ENCODE measurements at places on chromosomes 13 and 19.

DNA sequence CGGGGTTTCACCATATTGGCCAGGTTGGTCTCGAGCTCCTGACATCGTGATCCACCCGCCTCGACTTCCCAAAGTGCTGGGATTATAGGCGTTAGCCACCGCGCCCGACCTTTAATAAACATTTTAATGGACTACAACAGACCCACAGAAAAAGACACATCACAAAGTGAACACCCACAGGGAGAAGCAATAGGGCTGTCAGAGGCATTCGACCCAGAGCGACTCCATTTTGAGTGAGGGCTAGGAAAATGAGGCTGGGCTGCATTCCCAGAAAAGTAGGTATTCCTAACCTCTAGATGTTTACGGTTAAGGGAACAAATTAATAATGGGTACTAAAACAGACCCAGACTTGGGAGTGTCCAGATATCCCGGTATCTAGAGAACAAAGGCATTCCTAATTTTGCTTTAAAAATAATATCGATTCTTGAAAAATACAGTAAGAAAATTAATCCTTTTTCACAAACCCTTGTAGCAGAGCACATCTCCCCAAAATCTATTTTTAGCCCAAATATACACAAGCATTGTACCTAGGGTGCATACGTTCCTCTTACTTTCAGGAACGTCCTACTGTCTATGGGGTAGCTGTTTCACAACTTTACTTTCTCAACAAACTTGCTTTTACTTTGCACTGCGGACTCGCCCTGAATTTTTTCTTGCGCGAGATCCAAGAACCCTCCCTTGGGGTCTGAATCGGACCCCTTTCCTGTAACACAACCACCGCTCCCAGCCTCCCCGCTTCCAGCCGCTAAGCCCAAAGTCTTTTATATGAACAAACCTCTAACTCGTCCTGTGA, 811 bp upstream of the ZNF8 start:
- no peak for DNase-seq

DNA sequence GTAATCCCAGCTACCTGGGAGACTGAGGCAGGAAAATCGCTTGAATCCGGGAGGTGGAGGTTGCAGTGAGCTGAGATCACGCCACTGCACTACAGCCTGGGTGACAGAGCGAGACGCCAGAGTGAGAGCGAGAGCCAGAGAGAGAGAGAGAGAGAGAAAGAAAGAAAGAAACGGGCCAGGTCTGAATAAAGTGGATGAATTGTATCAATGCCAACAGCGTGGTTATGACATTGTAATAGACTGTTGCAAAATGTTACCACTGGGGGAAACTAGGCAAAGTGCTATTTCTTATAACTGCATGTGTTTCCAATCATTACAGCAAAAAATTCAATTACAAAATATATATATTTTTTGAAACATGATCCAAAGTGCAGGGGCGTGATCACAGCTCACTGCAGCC, 11.8 kb upstream of the BTBD2 start:
- no peak for DNase-seq

DNA sequence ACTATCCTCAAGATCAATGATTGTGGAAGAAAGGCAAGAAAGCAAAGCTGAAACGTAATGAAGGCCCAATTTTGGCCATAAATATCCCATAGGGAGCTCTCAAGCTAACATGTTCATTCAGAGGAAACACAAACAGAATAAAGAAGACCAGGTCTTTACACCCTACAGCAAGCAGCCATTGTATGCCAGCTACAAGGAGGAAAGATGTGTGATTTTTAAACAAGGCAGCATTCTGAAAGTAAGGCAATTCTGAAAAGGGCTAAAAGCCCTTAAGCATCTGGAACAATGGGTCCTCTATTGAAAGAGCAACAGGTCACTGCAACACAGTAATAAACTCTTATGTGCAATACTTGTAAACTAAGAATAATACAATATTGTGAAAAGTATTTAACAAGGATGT, 1002.4 kb downstream of the SLITRK1 start:
- DNase-seq, result peak; percentile 43

DNA sequence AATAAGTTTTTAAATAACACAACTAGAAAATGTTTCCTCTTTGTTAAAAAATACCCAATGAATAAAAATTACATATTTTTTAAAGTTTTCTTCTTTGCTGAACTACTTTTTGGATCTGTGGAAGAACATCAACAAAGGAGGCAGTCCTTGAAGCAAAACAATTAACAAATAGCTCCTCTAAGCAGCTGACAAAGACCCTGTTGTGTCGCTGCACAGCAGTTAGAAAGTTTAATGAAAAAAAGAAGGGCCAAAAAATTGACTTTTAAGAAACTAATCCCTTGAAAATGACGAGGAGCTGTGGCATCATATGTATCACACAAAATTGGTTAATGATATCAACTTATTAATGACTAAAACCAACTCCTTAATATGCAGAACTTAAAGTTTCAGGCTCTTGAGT, 72.1 kb downstream of the SLITRK1 start:
- no peak for DNase-seq

GRCh38 chr13:73171926-73172325, 113.1 kb downstream of the KLF5 start:
- DNase-seq, result no peak

DNA sequence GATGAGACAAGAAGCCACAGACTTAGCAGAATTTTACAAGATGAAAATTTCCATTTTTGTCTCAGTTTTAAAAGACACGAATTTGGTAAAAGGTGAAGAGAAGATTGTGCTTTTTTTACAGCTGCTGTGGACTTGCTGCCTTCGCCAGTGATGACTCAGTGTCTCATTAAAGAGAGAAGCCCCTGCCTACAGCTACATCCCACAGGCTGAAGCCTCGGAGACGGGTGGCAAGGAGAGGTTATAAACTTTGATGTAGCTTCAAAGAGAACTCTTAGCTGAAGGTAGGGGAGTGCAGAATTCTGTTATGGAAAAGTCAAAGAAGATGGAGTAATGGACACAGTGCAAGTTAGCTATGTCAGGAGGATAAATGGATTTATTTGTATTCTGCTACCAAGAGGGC, 683.4 kb upstream of the ARGLU1 start:
- DNase-seq, result no peak

GRCh38 chr13:73754727-73755292, 379.4 kb downstream of the KLF12 start:
- peak; percentile 43 for DNase-seq

- no peak for DNase-seq
These were observed 25.7 kb upstream of the CCNE1 start for GRCh38 chr19:29785955-29786589.

DNA sequence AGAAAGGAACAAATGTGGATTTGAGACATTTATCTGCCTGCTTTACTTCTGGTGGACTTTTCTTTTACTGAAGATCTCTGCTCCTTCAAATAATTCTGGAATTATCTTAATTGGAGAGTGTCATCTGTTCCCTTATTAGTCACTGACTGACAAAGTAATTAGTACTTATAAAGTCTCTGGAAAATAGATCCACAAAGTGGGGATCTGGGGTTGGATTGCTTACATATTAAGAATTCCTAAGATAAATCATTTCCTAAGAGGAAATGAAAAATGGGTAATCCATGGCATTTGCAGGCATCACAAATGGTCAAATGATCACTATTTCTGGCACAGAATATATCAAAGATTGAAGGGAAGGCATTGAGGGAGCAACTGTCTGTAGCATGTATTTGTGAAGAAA, 137.4 kb upstream of the SLITRK5 start:
- DNase-seq, result no peak

GRCh38 chr13:35984776-35985453, 146.3 kb downstream of the DCLK1 start:
- DNase-seq, result peak; percentile 96

DNA sequence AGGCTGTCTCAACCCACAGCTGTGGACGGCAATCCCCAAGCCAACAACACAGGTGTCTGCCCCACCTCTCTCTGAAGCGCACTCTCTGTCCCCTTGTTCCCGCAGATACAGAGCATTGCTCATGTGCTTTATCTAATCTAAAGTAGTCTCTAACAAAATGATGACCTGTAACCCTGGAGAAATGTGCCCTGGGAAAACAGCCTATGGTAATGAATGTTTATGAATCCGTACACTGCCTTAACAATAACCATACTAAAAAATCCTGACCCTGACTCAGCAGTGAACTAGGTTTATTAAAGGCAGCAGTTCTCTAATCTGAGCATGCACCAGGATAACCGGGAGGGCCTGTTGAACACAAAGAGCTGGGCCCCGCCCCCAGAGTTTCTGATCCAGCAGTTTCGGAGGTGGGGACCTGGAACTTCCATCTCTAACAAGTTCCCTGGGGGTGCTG, 50.7 kb upstream of the SLC15A1 start:
- no peak for DNase-seq

DNA sequence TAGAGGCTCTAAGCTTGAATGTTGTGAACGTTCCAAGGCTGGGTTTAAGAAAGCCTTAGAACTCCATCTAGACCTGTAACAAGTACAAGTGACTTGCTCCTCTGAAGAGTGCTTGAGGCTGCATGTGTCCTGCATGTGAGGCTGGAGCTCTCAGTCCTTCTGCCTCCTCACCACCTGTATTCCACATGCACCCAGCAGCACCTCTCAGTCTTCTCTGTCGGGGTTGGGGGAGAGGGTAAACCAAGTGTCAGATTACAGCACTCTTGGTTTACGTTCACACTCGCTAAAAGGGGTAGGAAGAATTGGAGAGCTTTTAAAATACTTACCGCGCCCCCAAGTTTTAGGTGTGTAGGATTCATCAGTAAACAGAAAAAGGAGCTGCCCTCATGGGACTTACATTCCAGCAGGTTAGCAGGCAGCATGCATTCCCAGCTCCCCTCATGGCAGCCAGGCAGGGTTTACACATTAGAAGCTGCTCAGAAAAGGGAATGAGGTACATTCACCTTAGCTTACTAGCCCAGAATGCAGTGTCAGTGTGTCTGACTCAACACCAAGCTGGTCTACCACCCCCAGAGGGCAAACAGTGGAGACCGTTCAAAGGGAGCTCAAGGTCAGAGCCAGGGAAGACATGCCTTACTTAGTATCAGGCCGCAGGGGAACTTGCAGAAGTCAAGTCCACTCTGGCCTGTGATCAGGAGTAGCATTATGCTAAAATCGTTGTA, 248.1 kb downstream of the PCCA start:
- DNase-seq, result no peak

GRCh38 chr19:5696196-5697021, 6.3 kb downstream of the RPL36 start:
- no peak for DNase-seq

- DNase-seq, result no peak
These were observed 39.9 kb upstream of the PSPC1 start for GRCh38 chr13:19822673-19823072.

GRCh38 chr13:50514249-50514648, 329.2 kb downstream of the DLEU7 start:
- no peak for DNase-seq

DNA sequence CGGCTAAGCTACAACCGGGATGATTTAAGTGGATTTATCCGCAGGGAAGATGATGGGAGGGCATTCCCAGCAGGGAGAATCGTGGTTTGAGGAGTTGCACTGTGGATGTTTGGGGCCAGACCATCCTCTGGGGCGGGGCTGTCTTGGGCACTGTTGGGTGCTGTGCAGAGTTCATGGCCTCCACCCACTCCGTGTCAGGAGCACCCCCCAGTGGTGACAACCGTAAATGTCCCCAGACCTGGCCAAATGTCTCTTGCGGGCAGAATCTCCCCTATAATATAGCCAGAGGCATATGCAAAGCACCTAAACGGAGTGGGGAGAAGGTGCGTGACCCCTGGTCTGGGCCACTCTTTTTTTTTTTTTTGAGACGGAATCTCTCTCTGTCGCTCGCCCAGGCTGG, 40.2 kb downstream of the SMIM24 start:
- DNase-seq, result no peak

GRCh38 chr13:74573654-74574053, 439.4 kb upstream of the KLF12 start:
- no peak for DNase-seq

DNA sequence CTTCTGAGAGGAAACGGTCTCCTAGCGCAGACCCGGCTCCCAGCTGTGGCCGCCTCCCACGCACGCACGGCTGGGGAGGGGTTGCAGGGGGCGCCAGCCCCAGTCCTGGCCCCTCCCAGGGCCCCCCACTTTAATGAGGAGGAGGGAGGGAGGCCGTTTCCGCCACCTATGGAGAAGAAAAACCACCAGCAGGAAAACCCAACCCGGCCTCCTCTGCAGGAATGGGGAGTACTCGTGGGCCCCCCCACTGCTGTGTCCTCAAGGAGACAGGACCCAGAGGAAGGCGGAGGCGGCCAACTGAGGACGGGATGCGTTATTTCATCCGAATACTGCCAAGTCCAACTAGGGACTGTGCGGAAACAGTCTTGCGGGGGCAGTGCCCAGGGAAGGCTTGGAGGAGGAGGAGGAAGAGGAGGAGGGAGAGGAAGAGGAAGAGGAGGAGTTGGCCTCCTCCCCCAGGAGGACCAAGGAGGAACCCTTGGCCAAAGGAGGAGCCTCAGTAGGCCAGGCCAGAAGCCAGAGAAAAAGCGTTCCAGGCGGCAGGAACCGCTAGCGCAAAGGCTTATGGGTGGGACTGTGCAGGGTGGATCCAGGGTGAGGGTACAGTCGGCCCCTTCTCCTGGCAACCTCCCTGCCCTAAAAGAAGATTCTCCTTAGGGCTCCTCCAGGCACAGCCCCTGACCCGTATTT, 3.9 kb upstream of the SSBP4 start:
- no peak for DNase-seq

DNA sequence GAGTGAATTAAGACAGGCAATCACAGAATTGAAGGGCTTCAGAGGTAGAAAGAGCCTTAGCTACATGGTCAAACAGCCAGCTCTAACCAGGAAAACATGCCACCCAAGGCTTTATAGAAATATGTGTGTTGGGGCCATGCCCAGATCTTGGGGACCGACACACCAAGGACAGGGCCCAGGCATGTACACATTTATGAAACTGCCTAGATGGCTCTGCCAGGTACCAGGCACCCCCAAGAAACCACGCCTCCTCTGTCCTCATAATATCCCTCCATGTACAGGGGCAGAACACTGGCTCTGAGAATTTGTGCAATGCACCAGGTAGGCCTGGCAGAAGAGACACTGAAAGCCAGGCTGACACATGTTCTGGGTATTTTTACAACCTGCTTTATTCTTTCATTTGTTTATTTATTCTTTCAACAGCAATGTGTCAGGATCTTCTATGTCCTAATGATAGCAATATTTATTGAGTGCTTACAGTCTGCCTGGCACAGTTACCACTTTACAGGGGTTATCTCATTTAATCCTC, 137.9 kb upstream of the LSM14A start:
- DNase-seq, result no peak

- no peak for DNase-seq
These were observed 69.1 kb upstream of the WASF3 start for GRCh38 chr13:26488236-26489003.

- DNase-seq, result no peak
These were observed 940.8 kb upstream of the PCDH9 start for GRCh38 chr13:68170961-68171360.

DNA sequence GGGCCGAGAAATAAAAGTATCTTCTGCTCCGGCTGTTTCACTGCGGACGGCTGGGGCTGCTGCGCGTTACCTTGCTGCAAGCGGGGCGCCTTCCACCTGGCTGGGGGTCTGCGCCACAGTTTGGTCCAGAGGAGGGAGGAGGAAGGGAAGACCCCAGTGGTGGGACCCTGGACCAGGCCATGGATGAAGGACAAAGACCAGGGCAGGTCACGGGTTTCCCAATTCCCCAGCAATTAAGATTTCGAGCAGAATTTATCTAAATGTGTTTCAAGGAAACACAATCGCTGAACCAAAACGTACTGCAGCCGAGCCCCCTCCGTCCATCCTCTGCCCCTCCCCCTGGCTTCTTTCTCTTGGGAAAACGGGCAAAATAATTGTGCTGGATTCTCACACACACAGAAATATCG, 2.9 kb downstream of the SOX1 start:
- no peak for DNase-seq

GRCh38 chr13:90070362-90070761, 1277.1 kb upstream of the MIR17HG start:
- DNase-seq, result no peak
